ENCODE measurements at places on chromosomes 16 and 17. TPM values are rescaled to one million over a fixed set of nuclear protein-coding genes. Genes with fewer than 3 reads are reported as not detected.

DNA sequence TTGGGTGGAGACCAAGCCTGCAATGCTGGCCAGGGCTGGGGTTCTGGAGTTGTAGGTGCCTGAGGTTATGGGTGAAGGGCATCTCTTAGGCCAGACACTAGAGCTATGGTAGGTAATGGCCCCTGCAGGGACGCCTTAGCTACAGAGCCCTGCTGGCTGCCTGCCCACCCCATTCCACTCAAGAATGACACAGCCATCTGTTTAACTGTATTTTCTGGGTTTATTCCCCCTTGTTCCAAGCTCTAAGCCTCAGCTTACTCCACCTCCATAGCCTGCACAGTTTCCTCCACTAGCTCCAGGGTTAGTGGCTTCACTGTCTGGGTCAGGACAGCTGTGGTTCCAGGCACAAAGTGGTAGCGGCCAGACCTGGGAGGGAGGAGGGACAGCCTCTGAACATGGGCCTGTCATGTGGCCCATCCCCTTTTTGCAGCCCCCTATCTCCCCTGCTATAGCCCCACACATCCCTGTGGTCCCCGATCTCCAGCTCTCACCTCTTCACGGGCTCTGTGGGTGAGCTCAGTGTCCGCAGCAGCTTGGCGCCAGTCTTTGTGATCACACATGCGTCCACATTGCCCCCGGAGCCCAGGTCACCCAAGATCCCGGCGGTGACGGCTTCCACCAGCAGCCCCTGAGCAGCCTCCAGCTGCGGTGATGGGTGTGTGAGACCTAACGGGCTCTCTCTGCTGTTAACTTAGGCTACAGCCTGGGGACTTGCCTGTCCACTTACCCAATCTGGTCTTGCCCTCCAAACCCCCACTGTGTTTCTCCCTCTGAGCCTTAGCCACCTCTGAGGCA, 2.1 kb downstream of the PSMB10 start:
- no peak for DNase-seq

DNA sequence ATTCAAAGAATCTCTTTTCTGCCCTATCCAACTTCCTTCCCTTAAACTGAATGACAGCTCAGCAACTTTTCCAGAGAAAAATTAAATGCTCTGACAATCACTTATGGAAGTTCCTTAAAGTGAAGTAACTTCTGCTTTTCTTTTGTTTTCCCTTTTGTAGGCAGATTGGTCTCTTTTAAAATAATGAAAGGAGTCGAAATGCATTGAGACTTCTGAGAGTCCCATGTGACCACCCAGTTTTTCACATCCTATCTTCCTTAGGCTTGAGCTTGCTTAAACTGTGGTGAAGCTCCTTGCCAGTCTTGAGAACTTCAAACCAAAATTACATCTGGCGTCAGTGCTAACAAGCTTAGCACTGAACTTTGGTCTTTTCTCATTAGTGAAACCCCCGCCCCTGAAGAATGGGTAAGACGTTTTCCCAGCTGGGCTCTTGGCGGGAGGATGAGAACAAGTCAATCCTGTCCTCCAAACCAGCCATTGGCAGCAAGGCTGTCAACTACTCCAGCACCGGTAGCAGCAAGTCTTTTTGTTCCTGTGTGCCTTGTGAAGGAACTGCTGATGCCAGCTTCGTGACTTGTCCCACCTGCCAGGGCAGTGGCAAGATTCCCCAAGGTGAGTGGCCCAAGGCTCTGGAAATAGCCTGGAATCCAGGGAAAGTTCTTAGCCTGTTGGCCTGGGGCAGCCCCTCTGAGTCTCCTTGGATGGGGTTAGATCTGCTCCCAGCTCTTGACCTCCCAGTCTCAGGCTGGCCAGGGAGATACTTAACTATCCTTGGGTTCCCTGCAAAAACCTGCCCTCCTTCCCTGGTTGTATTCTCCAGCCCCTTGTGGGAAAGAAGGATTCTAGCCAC, 1.2 kb downstream of the TMEM106A start:
- no peak for DNase-seq

DNA sequence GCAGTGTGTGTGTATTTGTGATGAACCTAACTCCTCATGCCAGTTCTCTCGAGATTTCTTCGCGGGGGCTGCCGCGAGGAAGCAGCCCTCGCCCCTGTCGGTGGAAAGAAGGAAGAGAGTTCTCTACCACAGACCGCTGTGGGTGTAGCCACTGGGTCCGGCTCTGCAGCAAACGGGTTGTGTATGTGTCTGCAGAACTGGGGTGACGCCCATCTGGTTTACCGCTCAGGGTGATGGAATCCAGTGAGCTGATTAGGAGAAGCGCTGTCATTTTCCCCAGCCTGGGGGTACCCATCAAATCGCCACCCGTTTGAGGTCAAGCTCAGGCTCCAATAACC, 7.7 kb downstream of the CORO6 start:
- DNase-seq = peak; percentile 29

- no peak for DNase-seq
Measured at GRCh38 chr16:69839240-69839688, 77.1 kb downstream of the WWP2 start.

The KRT10 gene
- total RNA-seq = 56.8 TPM

The TMC8 gene
- total RNA-seq = not detected

GRCh38 chr17:82096709-82097183, 1.3 kb downstream of the FASN start:
- no peak for DNase-seq

DNA sequence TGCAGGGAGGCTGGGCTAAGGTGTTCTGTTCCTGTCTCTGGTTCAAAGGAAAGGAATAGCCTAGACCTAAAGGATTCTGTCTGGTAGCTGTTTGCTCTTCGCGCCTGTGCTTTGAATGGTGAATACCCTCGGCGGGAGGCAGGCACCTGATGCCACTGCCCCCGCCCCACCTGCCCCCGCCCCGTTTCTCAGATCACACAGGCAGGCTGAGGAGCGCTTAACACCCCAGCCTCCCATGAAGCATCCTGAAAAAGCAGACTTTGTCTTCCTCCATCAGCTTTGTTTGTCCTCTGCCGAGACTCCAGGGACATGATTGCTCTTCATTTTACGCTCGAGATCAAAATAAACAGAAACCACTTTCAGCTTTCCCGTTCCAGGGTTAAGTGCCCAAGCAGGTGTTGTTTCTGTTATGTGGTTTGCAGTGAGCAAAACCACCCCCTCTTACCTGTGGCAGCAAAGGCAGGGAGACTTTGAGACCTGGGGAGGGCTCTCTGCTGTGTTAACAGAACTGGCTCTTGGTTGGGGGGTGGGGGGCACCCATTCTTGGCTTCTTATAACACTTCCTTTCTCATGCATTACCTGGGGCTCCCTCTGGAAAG, 452.1 kb downstream of the WWOX start:
- DNase-seq = no peak

DNA sequence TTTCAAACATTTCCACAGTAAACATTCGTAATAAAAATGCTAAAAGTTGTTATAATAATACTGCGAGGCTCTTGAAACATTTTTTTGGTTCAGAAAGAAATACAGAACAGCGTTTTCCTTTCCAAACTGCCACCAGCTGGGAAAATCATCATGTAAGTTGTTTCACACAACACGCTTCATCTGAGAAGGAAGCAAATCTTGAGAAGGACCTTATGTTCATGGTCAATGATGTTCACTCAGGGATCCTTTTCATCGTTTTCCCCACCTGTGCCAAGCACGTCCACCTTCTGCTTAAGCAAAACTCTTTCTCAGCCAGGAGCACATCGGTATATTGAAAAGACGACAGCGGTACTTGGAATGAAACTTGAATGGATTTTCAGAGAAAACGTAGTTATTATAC, 274.5 kb upstream of the ELAC2 start:
- no peak for DNase-seq

- no peak for DNase-seq
Measured at GRCh38 chr16:85983606-85984230, 84.8 kb downstream of the IRF8 start.

DNA sequence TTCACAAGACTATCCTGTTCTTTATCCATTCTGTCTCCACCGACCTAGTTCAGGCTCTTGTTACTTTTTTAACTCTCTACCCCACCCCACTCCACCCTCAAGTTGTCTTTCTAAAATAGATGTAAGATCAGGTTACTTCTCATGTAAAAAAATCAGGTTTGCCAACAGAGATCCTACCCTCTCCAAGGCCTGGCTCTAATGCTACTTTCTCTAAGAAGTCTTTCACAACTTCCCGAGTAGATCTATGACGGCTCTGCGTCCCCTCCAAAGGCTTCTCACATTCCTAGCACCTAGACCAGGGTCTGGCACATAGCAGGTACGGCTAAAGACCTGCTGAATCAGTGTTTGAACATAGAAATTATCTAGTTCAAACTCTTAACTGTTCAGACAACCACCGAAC, 14.1 kb upstream of the ITGAE start:
- no peak for DNase-seq

The PITPNM3 gene
- 0.33 TPM for total RNA-seq

- no peak for DNase-seq
Measured at GRCh38 chr16:89173174-89173921, 1.8 kb downstream of the CDH15 start.

DNA sequence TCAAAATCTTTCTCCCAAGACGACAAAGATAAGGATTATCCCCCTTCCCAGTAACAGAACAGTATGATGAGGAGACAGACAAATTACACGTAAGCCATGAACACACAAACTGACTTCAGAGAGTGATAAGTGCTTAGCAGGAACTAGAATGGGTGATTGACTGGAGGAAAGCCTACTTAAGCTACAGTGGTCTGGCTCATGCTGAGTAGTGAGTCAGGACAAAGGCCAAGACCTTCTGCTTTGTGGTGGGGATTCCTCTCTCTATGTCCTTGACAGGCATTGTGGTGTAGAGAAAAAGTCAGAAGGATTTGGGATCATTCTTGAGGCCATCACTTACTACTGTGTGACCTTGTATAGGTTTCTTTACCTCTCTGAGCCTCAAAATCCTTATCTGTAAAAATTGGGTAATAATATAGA, 381.9 kb upstream of the CCL2 start:
- peak; percentile 69 for DNase-seq

GRCh38 chr17:48484256-48484655, 46.6 kb downstream of the HOXB1 start:
- DNase-seq = peak; percentile 34

The SLFN11 gene
- total RNA-seq = 66.6 TPM

- peak; percentile 46 for DNase-seq
Measured at GRCh38 chr17:48545022-48545375, at the start of gene HOXB2. HOXB2 (minus strand) TSS chr17:48545109; CDS start chr17:48544911, 198 bp downstream.

- peak; percentile 56 for DNase-seq
Measured at GRCh38 chr17:13725288-13725990, 123.7 kb upstream of the HS3ST3A1 start.

The MYH3 gene
- total RNA-seq = 0.80 TPM

GRCh38 chr16:76486740-76487139, 209.5 kb downstream of the CNTNAP4 start:
- no peak for DNase-seq

GRCh38 chr16:71383054-71383773, 24.7 kb downstream of the CALB2 start:
- DNase-seq = peak; percentile 27
